ENCODE measurements at places on chromosomes 1 and 21.

GRCh38 chr1:32977546-32978087, 13.0 kb upstream of the RNF19B start:
- no peak for DNase-seq

DNA sequence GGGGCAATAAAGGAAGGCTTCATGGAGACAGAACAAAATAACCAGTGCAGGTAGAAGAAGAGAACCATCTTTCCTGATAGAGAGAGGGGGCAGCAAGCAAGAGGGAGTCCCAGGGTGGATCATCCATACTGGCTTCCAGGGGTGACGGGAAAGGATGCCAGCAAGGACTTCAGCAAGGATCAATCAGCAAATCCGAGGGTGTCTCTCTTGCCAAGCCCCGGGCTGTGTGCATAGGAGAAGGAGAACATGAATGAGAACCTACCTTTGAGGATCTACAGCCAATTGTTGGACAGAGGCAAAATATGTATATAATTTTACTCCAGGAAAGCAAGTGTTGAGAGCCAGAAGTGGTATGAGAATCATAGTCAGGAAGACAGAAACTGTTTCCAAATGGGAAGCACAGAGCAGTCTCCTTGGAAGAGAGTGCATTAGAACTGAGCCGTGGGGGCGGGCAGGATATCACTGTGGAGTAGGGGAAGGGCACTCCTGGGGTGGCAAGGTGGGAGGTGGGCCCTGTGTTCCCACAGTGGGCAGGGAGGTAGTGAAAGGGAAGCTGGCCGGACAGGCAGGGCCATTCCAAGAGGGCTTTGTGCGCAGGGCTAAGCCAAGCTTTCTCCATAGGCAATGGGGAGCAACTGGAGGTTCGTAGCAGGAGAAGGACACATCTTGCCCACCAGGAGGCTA, 1.1 kb upstream of the S100A9 start:
- no peak for DNase-seq

DNA sequence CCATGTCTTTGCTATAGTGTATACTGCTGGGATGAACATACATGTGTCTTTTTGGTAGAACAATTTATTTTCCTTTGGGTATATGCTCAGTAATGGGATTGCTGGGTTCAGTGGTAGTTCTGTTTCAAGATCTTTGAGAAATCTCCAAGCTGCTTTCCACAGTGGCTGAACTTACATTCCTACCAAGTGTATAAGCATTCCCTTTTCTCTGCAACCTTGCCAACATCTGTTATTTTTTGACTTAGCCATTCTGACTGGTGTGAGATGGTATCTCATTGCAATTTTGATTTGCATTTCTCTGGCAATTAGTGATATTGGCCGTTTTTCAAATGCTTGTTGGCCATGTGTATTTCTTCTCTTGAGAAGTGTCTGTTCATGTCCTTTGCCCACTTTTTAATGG, 37.5 kb upstream of the ANGPTL1 start:
- no peak for DNase-seq

DNA sequence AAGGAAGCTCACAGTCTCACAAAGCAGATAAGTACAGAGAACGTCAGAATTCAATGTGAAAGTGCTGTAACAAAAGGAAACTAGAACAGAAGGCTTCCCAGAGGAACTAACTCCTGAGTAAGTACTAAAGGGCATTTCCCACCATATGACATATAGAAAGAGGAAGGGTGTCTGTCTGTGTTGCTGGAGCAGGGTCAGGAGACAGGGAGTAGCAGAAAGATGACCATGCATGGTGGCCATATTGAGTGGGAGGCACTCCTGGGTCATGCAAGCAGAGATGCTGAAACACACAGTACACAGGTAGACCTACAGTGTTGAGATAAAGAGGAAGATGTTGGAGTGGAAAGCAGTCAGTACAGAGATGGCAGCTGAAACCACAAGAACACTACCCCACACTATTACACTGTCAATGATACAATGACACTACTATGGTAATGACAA, 47.3 kb downstream of the SLC25A24 start:
- DNase-seq = no peak
